ENCODE measurements at places on chromosomes 11 and 22.

GRCh38 chr11:47869544-47870393 is 21.6 kb upstream of the NUP160 start:
- no peak for DNase-seq

DNA sequence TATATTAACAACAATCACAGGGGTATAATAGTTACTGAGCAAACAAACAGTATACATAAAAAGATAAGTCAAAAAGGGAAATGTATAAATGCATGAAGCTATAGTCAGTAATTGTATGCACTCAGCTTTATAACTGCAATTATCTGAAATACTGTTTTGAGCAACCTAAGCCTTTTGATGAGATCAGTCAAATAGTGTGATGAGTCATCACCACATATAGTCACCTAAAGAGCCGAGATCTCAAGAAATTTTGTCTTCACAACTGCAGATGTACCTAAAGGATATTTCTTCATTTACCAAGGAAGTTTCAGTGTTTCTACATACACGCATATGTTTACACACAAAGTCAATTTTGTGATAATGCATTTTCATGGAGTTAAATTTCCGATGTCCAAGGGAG is 5.4 kb upstream of the OR51A2 start:
- no peak for DNase-seq

GRCh38 chr22:37358917-37359316 is 68.4 kb downstream of the ELFN2 start:
- DNase-seq: no peak

DNA sequence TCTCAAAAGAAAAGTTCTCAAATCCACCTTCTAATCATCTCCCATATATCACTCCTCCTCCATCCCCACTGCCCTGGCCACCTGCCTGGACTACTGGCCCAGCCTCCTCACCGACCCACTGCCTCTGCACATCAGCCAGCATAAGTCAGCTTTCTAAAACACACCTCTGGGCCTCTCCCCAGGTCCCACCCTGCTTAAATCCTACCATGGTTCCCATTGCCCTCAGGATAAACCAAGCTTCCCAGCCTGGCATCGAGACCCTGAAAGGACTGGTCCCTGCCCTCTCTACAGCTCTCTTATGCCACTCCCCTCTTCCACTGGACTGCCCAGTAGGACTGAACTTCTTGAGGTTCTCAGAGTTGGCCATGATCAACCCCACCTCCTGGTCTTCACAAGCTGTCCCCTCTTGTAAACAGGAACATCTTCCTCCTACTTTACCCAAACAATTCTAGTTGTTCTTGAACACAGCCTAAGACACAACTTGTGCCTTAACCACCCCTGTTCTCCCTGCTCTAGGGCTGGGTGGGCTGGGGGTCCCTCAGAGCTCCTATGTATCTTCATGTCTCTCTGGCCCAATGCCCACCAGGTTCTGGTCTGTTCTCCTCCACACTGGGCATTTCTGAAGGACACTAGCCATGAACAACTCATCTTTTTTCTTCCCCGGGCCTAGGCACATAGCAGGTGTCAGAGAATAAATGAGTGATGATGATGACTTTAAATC is 12.6 kb upstream of the P2RY6 start:
- DNase-seq: no peak

GRCh38 chr22:48740731-48741405 is 1086.8 kb downstream of the BRD1 start:
- no peak for DNase-seq

DNA sequence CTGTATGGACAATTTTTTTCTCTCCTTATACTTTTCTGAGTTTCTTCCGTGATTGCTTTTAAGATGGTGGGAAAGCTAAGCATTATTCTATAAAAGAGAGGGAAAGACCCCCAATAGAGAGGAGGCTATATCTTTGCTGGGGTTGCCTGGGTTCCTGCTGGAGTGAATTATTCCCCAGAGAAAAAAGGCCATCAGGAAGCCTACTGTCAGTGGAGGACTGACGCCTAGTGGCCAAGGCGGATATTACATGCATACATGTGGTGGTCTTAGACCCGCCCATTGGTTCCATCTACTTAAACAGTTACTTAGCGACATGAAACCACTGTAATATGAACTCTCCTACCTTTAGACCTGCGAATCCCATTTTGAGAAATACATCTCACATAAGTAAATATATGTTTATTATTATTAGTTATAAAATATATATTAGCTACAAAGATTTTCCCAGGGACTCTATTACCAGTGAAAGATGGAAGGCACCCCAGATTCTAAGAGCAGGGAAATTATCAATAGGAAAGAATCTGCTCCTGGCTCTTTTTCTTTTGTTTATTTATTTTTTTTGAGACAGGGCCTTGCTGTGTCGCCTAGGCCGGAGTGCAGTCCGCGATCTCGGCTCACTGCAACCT is 15.7 kb upstream of the PGA3 start:
- DNase-seq: peak; percentile 93
